SW480 (cell line): ENCODE measurements at places on chromosomes 5 and 9.

DNA sequence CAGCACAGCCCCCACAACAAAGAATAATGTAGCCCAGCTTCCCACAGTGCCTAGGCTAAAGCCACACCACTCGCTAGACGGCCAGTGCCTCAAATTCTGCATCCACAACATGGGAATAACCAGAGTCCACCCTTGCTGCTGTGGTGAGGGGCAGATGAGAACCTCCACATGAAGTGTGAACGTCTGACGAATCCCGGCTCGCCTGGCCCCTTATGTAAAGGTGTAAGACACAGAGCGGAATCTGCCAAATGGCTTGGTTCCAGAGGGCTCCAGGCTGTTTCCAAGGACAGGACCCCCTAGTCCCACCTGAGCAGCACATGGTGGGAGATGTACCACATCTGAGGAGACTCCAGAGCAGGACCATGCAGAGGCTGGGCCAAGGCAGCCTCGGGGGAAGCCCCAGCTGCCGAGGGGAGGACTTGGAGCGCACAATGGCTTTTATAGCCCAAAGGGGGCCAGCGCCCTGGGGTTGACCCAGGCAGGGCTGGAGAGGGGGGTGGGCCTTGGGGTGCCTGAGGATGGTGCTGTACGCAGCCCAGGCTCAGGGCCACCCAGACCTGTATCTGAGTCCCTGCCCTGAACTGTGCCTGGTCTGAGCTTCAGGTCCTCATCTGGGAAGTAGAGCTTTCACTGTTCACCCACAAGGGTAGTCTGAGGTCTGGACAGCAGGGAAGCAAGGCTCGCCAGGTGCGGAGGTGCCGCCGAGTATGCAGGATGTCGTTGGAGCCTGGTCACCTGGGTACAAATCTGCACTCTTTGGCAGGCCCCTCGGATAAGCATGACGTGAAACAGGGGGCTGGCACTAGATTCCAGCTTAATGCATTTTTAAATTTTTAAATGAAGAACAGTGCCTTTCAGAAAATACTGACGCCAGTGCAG lies 24.9 kb upstream of the SLC25A51 start:
- no peak for DNase-seq

DNA sequence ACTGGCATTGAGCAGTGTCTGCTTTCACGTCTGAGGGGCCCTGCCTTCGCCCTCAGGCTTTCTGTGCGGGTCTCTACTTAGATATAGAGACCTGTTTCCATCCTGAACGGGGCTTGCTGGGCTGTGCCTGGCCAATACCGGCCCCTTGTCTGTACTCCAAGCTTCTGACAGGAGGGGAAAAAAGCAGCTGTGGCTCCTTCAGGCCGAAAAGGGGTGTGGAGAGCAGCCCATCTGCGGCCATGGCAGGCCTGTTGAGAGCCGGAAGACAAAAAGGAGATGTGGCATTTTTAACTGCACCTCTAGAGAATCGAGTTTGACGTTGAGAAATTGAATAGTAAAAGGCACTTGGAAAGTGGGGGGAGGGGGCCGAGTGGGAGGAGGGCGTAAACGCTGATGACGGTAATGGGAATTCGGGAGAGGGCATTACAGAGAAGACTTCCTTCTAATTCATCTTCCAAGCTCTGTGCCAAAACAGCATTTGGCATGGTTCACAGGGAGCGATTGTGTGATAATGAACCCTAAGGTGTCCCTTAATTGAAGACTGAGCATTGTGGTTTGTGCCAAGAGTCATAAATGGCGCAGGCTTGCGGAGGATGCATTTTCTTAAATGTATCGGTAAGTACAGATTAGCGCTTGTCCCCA lies 25.1 kb upstream of the PRDM12 start:
- no peak for DNase-seq

DNA sequence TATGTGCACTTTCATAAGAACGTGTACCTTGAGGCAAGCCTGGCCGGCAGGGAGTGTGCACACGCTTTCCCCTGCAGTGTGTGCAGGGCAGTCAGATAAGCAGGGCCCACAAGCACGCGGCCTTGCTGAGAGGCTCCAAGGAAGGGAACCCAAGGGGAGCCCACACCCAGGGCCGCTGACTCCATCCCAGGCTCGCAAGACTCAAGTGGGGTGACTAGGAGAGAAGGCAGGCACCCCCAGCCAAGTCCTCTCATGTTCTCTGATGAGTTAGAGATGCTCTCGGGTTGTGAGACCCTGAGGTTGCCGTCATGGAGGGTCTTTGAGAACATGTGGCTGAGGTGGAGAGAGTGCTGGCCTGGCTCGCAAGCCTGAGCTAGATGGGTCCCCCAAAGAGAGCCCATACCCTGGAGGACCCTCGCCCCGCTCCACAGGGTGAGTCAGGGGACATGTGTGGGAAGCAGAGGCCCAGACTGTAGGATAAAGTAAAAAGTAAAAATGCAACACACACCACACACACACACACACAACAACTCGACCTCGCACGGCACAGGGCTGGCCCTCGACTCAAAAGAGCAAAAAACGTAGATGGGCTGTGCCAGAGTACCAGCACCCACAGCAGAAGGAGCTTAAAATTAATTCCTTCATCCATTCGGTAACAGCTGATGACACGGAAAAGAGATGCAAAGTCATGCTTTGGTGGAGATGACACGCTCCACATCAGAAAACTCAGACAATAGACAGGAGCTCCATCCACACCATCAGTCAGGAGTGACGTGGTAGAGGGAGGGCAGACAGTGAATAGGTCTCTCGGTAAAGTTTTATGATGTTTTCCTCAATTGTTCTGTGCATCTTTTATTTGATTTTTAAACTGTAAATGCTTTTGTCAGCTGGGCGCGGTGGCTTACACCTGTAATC lies 54.8 kb upstream of the NKD2 start:
- DNase-seq: no peak

GRCh38 chr5:132776131-132776937 lies 705 bp downstream of the SEPTIN8 start:
- DNase-seq: peak; percentile 42

GRCh38 chr5:95801532-95801931 lies 21.0 kb downstream of the GLRX start:
- DNase-seq: no peak

GRCh38 chr5:40797273-40798011 lies 732 bp downstream of the PRKAA1 start:
- DNase-seq: peak; percentile 59

GRCh38 chr9:122119166-122119521 lies 26.0 kb upstream of the TTLL11 start:
- no peak for DNase-seq

DNA sequence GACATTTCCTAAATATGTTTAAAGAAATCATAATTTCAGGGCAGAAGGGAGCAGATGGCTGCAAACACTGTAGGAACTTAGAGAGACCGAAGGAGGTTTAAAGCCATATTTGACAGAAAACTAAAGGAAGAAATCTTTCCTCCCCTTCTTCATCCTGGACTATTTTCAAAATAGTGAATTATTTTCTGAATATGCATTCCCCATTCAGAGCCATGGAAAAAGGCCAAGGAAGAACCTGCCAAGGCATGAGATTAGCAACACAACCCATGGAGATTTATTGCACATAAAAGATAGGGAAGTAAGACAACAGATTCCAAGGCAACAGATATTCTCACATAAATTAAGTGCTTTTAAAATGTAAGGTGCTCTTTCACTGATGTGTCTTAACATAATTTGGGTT lies 233.3 kb upstream of the ADAMTS16 start:
- DNase-seq: no peak

DNA sequence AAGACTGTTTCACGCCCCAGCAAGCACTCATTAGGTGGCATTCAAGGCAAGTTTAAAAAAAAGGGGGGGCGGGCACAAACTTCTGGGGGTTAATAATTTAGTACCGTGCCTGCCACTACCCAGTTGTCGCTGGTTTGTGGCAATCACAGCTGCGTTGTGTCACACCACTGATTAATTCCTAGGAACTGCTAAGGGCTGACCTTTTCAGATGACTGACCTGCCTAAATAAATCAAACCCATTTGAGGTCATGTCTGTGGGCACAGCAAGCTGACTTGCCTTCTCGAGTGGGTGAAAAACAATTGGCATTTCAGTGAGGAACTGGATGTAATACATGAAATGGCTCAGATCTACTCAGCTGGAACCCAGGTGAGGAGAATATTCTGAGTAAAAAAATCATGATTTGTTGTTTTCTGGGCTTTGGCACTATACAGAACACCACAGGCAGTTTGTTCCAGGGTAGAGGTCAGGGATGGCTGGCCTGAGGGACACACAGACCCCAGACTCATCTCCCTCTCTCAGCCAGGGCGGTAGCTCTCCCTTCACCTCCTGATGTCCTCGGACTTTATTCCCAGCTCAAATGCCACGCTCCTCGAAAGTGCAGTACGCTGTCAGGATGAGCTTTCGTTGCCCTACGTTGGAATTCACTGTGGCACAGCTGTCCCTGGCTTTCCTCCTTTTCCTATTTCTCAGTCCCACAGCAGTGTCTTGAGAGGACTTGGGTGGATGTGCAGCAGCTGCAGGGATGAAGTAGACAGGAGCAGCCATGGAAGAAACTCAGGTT lies 15.5 kb upstream of the MGAT1 start:
- no peak for DNase-seq

- no peak for DNase-seq
Measured at GRCh38 chr9:20604562-20604961, 17.7 kb downstream of the MLLT3 start.
